Hippocampal formation (tissue), 2 donors: ENCODE measurements at places on chromosomes 16 and 17.
A peak's percentile ranks its signal among the peaks of the same experiment; 100 is the strongest.

- DNase-seq: no peak
These were observed 9.7 kb upstream of the RSKR start for GRCh38 chr17:28623696-28624095.

GRCh38 chr16:35561346-35561745, 2101.9 kb downstream of the TP53TG3F start:
- DNase-seq: no peak

- DNase-seq: no peak
These were observed 45.2 kb downstream of the ST3GAL2 start for GRCh38 chr16:70393662-70394061.

- DNase-seq: no peak
These were observed 9.8 kb upstream of the CBFB start for GRCh38 chr16:67019171-67019570.

- DNase-seq: no peak
These were observed 12.5 kb downstream of the TOM1L2 start for GRCh38 chr17:17959520-17960361.

GRCh38 chr16:59859676-59860402, 1125.7 kb upstream of the GOT2 start:
- DNase-seq: no peak

DNA sequence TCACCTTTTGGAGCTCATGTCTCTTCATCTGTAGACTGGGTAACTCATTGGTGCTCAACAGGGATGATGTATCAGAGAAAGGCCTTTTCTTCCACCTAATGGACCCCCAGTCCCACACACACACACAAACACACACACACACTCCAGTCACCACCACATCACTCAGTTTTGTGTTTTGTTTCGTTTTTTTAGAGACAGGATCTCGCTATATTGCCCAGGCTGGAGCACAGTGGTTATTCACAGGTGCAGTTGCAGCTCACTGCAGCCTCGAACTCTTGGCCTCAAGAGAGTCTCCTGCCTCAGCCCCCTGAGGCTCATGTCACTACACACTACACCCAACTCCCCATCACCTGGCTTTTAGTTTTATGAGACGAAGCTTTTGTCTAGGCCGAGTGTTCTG, 55.6 kb downstream of the SF3B3 start:
- no peak for DNase-seq

GRCh38 chr17:404703-405102, 52.1 kb upstream of the RPH3AL start:
- DNase-seq: no peak

- no peak for DNase-seq
These were observed 127.2 kb downstream of the UTP18 start for GRCh38 chr17:51387582-51387981.

DNA sequence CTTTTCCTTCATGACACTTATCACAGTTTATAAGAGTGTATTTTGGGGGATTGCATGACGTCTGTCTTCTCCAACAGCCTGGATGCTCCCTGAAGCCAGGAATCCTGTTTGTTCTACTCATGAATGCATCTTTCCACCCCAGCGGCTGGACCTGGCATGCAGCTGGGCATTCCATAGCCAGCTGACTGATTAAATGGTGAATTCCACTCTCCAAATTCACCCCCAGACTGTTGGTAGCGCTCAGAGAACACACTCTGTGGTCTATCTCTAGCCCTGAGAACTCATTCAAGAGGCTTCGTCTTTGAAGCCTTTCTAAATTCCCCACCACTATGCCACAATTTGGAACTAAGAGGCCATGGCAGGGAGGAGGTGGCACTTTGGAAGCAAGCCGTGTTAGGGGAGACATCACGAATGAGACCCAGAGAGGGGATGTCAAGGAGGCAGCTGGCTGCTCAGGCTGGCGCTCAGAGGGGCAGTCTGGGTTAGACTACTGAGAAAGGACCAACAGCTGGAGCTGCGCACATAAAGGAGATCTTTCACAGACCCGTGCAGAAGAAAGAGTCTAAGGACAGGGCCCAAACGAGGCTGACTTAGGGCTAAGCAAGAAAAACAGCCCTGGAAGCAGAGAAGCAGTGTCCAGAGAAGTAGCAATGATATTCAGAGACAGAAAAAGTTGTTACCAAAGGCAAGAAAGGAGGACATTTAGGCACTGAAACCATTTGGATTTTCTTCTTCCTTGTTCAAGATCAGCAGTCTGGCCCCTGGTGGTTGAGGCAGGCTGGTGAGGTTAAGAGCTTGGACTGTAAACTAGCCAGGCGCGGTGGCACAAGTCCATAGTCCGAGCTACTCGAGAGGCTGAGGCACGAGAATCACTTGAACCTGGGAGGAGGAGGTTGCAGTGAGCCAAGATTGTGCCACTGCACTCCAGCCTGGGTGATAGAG, 42.4 kb upstream of the ZNF629 start:
- no peak for DNase-seq

DNA sequence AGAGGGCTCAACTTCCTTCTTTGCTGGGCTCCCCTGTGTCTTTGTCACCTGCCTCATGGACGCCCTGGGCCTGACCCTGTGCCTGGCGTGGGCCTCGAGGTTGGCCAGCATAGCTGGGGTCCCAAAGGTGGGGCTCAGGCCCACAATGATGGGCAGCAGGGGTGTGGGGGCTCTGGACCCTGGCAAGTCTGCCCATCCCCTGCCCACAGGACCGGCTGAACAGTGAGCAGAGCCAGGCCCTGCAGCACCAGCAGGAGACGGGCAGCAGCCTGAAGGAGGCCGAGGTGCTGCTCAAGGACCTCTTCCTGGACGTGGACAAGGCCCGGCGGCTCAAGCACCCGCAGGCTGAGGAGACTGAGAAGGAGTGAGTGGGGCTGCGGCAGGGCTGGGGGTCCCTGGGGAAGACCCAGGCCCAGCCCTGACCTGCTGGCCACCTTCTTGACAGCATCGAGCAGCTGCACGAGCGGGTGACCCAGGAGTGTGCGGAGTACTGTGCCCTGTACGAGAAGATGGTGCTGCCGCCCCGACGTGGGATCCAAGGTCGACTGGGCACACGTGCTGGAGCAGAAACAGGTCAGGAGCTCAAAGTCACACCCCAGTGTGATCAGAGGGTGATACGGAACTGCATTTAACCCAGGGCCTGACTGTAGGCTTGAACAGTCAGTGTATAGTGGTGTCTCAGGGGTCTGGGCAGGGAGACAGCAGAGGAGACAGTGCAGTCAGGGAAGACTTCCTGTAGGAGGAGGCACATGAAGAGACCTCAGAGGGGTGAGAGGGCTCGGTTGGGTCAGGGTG, 3.8 kb downstream of the EVPLL start:
- DNase-seq: no peak

DNA sequence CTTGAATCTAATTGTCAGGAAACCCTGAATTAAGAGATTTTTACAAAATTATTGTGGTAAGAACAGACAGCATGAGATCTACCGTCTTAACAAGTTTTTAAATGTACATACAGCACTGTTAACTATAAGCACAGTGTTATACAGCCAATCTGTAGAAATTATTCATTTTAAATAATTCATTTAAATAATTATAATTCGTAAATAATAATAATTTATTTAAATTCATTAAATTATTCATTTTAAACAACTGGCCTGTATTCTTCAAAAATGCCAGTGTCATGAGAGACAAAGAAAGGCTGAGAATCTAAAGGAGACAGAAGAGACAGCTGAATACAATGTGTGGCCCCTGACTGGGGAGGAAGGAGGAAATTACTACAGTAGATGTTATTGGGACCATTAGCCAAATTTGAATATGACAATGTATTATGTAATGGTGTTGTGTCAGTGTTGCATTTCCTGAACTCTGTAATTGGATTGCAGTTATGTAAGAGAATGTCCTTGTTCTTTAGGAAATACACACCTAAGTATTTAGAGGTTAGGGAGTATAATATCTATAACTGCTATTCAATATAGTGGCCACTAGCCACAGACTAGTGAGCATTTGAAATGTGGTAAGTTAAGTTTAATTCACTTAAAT, 2.3 kb downstream of the RSAD1 start:
- DNase-seq: no peak

DNA sequence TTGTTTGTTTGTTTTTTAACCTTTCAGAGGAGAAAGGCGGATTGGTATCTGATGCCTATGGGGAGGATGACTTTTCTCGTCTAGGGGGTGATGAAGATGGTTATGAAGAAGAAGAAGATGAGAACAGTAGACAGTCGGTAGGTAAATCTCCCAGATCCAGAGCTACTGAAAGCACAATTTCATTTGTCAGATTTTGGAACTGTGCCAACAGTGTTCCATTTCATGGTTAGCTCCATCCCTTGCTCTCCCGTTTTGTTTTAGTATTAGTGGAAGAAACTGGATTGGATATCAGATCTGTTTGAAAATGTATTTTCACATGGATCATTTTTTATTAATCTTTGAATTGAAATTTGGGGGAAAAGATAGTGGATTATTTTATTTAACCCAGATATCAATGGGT, 1.4 kb downstream of the SAP30BP start:
- no peak for DNase-seq

- peak; percentile 61 for DNase-seq
These were observed 37.6 kb downstream of the CTU2 start for GRCh38 chr16:88743693-88744576.

DNA sequence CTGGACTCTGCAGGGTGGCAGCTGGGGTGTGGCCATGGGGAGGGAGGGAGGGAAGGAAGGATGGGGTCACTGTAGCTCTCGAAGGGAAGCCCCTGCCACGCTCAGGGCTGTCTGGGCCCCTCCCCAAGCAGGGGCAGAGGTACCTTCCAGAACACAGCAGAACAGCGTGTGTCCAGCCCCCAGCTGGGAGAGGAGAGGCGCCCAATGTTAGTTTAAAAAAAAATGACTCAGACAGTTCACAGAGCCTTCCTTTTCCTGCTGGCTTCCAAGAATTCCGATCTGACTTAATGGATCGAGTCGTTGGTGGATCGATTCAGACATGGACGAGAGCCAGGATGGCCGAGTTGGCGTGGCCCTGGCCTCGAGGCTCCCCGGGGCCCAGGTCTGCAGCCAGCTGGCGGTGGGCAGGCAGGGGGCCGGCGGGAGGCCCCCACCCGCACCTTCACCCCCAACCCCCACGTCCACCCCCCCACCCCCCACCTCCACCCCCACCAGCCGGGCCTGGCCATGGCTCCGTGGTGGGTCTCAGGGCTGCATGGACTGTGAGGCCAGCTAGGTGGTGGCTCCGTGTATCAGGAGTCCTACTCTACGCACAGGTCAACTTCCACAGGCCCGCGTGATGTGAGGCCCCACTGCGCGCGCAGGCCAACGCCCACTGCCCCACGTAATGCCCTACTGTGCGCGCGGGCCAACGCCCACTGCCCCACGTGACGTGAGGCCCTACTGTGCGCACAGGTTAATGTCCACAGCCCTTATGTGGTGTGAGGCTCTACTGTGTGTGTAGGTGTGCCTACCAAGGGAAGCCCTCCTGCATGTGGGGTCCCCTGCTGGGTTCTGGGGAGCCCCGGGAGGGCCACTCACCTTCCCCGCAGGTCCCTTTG, 21.8 kb downstream of the CACNA1H start:
- no peak for DNase-seq

GRCh38 chr16:9378876-9379275, 287.4 kb downstream of the HAPSTR1 start:
- DNase-seq: no peak

DNA sequence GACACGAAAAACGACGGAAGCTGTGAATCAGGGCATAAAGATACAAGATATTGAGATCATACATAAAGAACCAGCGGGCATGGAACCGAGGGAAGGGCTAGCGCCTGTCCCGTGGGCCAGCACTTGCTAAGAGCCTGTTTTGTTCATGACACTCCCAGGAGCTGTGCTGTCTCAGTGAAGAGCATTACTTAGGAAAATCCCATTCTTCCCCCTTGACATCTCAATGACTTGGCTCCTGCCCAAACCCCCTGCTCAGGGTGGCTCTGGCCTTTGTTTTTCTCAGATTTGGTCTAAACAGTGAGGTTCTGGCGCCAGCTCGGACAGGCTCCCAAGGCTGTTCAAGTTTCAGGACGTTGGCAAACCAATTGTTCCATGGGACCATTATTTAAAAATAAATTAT, 79.1 kb upstream of the SEC14L1 start:
- DNase-seq: no peak

DNA sequence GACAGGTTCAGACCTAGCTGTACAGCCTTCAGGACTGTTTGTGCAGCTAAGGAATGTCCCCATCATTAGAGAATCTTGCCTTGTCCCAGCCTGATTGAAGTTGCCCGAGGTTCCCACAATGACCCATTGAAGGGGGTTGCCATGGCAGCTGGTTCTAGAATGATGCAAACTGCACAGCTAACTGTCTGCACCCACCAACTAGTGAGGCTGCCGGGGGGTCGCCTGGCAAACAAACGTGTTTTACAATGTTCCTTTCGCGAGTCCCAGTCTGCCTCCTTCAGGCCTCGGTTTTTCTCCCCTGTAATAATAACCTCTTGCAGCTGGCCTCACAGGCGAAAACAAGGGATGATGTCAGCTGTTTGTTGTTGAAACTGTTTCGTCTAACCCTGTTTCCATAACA, 5.5 kb downstream of the C16orf96 start:
- DNase-seq: peak; percentile 61

DNA sequence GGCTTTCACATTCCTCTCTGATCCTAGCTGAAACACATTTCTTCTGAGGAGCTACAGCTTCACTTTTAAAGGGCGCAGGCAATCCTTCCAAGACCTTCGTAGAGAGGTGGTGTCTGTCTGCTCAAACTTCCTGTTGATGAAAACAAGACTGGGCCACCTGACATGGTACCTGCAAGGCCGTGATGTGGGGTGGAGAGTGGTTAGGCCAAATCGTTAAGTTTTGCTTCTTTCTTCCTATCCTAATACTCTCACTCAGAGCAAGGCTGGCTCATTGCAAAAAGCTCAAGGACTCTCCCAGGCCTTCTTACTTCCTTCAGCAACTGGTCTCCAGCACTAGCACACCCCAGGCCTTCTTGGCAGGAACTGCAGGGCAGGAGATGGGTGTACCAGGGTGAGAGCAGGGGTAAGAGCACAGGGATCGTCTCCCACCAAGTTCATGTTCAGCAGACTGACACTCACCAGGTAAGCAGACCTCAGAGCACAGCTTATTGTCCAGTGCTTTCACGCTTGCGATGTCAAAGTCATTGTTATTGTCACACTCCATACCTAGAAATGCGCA, 10.9 kb upstream of the FOXJ1 start:
- DNase-seq: no peak

DNA sequence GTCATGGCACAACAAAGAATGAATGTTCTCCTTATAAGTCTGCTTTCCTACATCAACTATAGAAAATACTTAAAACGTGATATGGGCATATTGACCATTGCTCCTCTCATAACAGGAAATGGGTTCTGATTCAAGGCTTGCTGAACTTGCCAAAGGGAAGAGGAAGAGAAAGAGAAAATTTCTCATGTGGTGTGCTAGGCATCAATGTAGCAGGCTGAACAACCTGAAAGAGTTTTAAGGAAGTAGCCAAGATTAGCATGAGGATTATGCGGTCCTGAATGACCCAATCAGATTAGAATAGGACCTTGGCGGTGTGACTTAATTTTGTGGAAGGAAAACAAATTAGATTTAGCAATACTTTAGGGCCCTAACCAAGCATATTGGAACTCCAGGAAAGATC, 617.7 kb upstream of the CDH11 start:
- DNase-seq: no peak

GRCh38 chr17:62052765-62053338, 12.2 kb downstream of the MED13 start:
- no peak for DNase-seq

- no peak for DNase-seq
These were observed 15.5 kb downstream of the CDH1 start for GRCh38 chr16:68752602-68753001.
